ENCODE measurements at places on chromosomes 7 and 10.

DNA sequence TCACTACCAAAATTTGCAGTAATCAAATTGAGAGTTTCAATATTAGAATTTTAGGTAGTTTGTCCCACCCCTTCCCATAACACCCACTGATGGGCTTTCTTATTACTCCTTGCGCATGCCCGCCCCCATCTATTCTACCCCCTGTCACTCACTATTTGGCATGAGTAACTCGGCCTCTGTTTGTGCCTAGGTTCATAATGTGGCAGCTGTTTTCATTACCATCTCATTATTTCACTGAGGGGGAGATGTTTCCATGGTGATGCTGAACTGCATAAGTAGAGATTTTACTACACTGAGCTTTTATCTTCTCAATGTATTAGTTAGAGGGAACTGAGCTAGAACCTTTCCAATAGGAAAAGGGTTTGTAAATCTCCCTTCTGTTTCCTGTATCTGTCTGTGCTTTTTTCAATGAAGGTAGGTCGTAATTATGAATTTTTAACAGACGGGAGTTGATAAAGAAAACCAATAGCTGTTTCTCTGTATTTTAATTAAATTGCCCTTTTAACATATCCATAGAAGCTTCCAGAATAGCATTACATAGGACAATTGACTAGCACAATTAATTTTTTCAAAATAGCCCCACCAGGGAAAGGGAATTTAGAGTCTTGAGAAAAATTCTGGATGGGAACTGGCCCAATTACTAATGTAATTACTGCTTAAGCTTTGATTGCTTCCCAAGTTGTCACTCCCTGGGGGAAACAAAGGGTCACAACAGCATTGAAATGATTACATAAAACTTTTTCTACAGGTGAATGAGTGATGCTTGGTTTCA lies 33.4 kb downstream of the PRPS1L1 start:
- DNase-seq, result no peak

DNA sequence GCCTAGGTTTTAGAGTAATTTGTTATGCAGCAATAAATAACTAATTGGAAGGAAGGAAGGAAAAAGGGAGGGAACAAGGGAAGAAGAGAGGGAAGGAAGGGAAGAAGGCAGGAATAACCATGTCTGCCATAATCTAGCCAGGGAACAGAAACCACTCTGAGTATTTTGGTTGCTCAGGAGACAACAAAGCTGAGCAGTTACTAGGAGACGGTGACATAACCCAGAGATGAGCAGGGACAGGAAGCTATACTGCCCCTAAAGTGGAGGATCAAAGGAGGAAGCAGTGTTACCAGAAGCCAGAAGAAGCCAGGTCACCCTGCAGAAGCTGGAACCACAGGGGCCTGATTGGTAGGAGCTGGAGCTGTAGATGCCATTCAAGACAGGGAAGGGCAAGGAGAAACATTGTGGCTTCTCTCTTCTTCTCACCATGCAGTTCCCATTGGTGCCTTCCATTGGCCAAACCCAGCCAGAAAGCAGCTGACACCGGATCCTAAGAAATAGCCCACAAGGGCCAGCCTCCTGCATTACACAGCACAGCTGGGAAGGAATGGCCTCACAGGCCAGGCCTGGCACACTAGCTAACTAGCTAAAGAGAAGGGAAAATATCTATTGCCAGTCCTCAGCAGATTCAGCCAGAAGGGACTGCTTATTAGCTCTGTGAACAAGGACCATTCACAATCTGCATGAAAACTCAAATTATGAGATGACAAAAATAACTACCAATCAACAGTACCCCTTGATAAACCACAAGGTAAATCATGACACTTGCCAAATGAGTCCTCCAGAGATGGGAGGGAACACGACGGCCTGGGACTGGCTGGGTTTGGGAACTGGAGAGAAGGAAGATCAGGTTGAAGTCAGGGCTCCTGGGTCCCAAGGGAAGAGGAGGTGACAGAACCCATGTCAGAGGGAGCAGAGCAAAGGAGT lies 184.5 kb upstream of the NFE2L3 start:
- DNase-seq, result no peak

DNA sequence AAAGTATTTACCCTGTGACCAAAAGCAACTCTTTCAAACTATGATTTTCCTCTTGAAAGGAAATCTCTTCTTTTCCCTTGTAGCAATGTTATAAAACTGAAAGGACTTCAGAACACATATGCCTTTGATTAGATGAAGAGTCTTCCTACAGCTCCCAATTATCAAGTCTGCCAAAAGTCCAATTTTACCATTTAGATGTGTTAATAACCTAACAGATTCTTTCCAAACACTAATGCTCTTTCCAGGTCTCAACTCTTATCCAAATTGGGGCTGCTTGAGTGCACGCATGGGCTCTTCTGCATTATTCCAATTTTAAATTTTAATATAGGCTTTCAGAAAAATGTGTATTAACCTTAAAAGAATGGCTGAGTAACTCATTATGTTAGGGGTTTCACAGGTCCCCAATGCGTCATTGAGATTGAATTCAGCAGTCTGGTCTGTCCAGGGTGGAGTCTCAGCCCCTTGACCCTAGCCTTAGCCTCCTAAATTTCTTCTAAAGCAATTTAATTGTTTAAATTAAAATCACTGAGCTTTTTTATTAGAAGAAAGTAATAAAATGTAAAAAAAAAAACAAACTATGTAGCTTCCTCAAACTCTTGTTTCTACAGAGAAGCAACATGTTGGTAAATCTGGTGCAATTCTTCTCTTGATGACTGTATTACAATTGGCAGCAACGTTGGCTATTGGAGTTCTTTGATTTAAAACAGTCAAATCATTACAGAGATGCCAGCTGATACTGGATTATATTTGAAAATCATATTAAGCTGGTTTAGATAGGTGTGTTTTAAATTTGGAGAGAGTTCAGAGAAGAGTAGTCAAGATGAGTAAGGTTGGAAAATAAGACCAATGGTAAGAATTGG lies 170.4 kb downstream of the DKK1 start:
- DNase-seq, result no peak

- DNase-seq, result peak; percentile 14
Measured at GRCh38 chr10:21364196-21365114, 161.0 kb downstream of the SKIDA1 start.

DNA sequence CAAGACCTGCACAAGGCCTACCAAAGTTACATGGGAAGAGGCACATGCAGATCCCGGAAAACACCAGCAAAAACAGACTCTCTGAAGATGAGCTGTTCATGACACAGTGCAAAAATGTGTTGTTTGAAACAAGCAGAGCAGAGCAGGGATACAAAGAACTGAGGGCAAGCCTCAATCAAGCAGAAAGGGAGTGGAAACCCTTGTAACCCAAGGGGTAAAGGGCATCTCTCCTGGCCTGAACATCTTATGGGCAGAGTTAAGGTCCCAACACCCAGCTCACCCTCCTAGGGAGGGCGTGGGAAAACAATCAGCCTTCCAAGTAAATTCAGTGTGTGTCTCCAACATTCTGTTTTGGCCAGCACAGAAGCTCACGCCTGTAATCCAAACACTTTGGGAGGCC lies 10.5 kb downstream of the PSPH start:
- no peak for DNase-seq

All from right kidney (tissue), 9 donors.